ENCODE measurements at places on chromosomes 7 and 10.

GRCh38 chr10:98268694-98269431 lies 869 bp upstream of the LOXL4 start:
- no peak for DNase-seq

DNA sequence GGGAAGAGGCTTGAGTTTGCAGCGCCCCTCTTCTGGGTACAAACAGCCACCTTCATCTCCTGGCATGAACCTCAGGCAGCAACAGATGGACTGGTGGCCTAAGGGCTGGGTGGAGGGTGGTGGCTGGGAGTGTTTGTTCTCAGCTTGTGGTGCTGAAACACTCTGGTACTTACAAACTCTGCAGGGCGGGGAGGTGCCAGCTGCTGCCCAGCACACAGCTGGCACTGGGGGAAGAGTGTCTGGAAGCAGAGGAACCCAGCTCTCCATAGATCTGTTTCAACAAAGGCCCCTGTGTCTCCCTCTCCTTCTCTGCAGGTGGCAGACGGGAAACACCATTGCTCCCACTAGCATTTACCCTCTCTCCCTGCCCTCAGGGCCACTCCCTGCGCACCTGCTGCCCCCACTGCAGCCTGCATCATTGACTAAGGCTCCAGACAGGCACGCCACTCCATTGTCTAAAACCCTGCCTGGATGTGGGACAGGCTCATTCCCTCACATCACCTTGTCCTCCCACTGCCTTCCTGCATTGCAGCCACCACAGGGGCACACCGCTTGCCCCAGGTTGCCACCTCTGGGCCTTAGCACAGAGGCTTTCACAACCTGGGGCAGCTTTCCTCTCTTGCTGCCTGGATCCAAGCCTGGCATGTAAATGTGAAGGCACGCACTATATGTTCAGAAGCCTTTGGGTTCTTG lies 6.5 kb downstream of the ARHGAP22 start:
- DNase-seq = no peak

- no peak for DNase-seq
These were observed 225.2 kb downstream of the ZWINT start for GRCh38 chr10:56135828-56136227.

DNA sequence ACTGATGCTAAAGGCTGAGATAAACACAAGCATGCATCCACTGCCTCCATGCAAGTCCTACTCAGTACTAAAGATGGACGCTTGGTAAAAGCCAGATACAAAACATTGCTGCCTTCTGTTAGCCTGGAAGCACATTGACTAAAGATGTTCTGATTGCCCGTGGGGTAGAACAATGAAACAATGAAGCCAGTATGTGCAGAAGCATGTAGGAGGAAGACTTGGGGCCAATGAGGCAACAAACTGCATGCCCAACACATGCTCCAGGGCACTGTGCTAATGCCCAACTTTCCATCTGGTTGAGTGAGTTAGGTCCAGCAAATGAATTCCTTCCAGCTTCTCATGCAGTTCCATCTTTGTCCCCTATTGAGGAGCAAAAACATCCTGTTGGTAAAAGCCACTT lies 1245.5 kb downstream of the GATA3 start:
- DNase-seq = no peak

- no peak for DNase-seq
These were observed 105.0 kb upstream of the AMPH start for GRCh38 chr7:38736138-38736537.

DNA sequence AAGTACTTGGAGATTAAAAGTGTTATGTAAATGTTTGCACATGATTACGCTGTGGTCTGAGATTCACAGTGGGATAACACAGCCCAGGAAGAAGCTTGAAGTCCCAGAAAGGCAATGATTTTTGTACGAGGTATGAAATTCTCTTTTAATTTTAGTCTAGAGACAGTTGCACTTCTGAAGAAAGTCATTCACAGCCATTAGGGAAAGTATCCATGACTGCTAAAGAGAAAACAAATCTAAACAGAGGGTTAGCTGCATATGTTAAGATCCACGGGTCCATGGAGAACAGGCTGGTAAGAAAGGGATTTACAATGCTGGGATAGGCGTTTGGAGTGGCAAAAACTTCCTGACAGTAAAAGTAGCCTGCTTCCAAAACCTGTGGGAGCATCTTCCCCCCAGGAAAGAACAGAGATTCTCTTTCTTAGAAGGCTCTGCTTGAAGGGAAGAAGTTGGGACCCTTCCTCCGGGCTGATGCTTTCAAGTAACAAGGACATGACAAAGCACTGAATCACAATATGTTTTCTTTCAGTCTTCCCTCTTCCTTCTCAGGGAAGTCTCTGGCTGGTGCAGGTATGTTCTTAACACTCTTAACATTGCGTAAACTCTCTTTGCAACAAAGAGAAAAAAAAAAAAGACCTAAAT lies 220.8 kb upstream of the CELF2 start:
- DNase-seq = no peak

GRCh38 chr7:156318426-156318825 lies 322.1 kb upstream of the RNF32 start:
- DNase-seq = no peak

DNA sequence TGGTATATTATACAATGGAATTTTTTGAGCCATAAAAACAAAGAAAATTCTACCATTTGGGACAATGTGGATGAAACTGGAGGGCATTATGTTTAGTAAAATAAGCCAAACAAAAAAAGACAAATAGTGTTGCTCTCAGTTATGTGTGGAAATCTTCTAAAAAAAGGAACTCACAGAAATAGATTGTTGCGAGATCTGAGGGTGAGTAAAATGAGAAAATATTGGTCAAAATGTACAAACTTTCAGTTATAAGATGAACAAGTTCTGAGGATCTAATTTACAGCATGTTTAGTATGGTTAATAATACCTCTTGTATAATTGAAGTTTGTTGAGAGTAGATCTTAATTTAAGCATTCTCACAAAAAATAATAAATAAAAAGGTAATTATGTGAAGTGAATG lies 291.2 kb downstream of the KIF20B start:
- DNase-seq = no peak

Data from stimulated activated CD8-positive, alpha-beta memory T cell treated with anti-CD3 and anti-CD28 coated beads, Interleukin-15, amount 100 ng/mL, for 48 hours (primary cell).